Posterior vena cava (tissue), 2 donors: ENCODE measurements at places on chromosomes 4 and X.
A peak's percentile ranks its signal among the peaks of the same experiment; 100 is the strongest.

GRCh38 chr4:88382621-88383020 is 4.0 kb downstream of the HERC6 start:
- no peak for DNase-seq

DNA sequence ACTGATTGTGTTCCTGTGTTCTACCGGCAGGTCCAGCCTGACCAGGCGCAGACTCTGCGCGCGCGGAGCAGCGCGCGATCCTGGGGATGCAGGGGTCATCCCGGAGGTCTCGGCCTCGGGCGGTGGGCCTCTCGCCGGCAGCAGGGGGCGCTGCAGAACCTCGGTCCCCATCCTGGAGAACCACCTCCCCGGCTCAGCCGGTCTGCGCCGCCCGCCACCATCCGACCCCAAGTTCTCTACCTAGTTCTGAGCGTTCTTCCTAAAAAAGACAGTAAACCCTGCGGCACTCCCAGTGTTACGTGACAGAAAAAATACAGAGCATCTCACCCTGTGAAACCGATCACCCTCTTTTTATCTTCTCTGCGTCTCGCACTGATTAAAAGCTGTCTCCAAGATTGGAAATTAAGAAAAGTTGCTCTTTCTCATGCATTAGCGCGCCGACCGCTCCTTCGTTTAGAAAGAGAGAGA is 1.6 kb downstream of the TRPC3 start:
- DNase-seq: peak; percentile 89

- DNase-seq: no peak
Measured at GRCh38 chr4:119284876-119285780, 36.8 kb downstream of the FABP2 start.

DNA sequence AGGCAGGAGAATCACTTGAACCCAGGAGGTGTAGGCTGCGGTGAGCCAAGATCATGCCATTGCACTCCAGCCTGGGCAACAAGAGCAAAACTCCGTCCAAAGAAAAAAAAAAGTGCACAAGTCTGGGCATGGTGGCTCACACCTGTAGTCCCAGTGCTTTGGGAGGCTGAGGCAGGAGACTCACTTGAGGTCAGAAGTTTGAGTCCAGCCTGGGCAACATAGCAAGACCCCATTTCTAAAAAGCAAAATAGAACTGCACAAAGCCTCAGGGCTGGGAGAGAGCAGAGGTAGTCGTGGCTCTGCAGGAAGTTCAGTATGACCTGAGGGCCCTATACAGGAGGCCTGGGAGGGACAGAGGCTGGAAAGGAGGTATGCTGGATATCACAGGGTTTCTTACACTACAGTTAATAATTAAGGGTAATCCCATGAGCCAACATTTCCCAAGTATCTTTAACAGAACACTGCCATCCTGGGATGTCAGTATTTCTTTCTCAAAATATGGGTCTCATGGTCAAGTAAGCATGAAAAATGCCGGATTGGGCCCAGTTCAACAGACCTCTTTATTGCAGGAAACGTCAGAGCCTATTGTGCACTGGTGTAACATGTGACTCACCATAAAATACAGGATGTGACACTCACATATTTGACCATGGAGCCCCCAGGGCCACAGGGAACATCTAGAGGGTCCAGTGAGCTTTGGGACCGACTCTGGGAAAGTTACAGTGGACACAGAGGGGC is 37.8 kb downstream of the ACSL1 start:
- DNase-seq: no peak

GRCh38 chr4:184347251-184348239 is 126.8 kb downstream of the IRF2 start:
- no peak for DNase-seq

GRCh38 chr4:16133406-16133805 is 49.6 kb upstream of the PROM1 start:
- DNase-seq: no peak

DNA sequence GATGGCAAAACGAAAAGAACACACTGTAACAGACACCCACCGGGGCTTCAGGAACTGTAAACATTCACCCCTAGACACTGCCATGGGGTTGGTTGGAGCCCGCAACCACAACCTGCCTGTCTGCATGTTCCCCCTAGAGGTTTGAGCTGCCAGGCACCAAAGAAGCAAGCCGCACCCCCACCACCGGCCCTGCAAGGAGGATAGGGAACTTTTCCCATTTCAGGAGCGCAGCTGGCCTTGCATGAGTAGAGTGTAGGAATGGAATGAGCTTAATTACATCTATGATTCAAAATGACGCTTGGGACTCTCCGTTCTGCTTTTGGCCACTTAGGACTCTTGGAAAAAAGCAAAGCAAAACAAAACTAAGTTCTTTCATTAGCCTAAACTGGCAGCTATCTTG is 243.6 kb upstream of the CTSO start:
- DNase-seq: no peak

- no peak for DNase-seq
Measured at GRCh38 chrX:9943420-9943819, 23.7 kb upstream of the CLDN34 start.

DNA sequence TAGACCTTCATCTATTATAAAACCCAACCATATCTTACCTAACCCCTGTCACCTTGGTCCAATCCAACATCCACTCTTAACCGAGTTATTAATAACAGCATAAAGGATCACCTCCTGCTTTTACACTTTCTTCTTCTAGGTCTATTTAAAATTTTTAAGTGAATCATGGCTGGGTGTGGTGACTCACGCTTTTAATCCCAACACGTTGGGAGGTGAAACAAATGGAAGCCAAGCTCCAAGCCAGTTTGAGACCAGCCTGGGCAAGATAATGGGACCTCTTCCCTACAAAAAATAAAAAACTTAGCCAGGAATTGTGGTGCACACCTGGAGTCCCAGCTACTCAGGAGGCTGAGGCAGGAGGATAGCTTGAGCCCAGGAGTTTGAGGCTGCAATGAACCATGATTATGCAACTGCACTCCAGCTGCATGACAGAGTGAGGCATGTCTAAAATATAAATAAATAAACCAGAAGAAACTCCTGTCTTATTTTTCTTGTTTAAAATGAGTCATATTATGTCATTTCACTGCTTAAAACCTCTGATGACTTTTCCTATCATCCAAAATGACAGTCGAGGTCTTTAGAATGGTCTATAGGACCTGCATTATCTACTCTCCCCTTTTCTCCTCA is 188.4 kb downstream of the GASK1B start:
- no peak for DNase-seq

GRCh38 chr4:181846934-181847333 is 396.3 kb upstream of the TENM3 start:
- no peak for DNase-seq

DNA sequence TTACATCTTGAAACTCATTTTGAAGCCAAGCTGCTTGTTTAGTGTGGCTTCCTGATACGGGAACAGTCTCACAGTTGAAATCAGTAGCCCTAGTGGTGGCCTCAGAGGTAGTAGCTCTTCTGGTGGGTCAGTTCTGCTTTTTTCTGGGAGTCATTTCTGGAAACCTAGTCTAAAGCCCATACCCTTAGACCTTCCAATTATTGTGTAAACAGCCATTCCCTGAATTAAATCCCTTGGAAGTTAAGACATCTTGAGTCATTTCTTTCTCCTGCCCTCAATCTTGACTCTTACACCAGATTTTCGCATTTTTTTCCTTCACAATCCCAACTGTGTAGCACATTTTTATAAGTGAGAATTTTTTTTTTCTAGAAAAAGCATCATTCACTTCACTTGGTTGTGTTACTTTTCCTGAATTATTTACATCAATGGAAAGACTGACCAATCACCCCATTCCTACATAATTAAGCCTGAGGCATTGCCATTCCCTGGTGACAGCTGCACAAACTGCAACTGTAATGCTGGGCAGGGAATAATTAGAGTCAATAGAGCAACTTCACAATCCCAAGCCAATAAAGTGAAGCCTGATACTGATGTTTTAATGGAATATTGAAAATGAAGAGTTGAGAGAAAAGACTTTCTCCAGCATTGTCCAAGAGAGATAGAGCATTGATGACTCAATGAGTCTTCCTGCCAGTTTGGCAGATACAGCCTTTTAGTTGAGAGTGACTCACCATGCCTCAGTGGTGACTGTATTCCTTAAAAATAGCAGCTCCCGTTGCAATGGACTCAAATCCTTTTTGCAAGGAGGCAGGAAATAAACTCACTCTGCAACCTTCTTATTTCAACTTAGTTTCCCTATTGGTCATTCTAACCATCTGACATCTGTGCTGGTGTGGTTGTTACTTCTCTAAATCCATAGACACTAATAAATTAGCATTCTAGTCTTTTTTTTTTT is 13.0 kb upstream of the SEPSECS start:
- DNase-seq: no peak

DNA sequence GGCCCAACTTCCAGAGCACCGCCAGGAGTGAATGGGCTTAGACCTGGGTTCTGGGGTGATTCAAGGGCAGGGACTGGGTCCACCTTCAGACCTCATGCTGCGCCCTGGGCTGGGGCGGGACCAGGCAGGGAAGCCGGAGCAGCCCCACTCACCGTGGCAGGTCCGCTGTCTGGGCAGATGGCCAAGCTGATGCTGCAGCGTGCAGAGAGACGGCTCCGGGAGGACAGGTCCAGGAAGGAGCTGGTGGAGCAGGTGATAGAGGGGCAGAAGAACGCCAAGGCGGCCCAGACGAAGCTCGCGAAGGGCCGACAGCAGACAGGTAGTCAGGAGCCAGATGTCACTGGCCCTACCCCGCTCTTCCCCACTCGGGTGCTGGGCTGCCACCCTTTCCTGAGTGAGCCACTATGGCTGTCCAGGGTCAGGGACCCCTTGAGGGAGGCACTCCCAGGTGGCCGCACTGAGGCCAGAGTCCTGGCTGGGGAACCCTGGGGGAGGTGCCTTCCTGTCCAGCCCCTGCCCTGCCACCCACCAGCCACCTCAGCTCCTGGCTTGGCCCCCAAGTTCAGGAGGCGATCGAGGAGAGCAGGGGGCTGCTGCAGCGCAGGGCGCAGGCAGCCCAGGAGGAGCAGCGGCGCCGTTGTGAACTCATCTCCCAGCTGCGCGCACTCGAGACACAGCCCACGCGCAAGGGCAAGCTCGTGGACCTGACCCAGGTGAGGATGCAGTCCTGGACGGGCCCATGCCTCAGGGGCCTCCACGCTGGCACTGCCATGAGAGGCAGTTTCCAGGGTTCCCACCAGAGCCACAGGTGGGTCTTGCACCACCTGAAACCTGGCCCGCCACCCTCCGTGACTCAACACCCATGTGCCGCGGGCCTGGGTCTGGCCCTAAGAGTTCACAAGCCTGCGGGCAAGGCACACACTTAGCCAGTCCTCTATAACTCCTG is 10.1 kb upstream of the RNF4 start:
- DNase-seq: peak; percentile 69

DNA sequence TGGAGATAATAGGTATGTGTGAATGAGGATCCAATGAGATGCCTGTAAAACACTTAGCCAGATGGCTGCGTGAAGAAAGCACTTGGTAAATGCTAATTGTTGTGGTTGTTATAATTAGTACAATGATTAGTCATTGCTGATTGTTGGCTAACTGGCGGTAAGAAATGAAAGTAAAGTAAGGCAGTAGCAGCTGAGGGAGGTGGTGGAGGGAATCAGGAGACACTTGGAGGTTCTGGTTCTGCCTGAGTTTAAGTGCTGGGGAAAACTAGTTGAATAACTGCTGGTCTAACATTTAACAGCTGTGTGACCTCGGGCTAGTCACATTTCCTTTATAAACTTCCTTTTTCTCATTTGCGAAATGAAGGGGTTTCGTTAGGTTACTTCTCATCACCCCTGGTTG is 30.9 kb downstream of the CD38 start:
- DNase-seq: no peak

DNA sequence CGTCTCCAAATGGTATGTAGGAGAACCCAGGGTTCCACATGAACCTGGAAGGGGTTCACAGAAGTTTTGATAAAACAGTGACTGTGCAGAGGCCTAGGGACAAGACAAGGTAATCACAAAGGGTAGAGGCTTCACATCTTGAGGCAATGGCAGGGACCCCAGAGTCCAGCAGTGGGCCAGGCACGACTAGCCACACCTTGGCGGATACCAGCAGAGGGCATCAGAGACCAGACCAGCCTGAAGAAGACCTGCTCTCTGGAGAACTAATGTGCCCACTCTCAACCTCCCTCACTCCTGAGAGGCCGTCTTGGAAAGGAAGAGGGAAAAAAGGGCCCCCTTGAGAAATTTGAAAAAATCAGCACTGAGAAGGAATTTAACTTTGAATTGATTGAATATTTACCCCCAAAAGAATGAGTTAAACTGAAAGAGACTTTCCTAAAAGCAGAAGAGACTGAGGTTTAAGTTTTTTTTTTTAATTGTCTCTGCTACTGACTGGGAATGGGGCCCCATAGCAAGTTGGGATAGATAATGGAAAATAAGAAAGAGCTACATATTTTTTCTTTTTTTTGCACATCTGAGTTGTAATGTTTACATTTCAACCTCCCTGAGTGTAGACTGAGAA is 243.8 kb upstream of the JADE1 start:
- DNase-seq: no peak

DNA sequence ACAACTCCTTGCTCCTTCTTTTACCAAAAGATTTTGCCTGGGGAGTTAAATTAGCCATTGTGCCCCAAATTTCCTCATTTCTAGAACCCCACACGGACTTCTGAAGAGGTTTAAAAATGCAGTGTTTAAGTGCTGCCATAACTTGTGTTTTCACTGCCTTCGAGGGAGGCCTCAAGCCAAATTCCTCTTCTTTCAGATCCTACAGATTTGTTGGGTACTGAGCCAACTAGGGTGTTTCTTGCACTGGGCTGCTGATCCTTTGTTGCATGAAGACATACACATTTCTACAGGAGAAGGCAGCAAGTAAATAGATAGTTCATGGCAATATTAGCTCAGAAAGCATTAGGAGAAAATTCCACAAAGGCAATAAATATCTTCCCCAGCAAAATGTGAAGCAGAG is 43.8 kb downstream of the GLRA2 start:
- no peak for DNase-seq

GRCh38 chr4:151429957-151430570 is 21.1 kb downstream of the FHIP1A start:
- no peak for DNase-seq

- DNase-seq: no peak
Measured at GRCh38 chrX:10514891-10515290, 105.5 kb downstream of the MID1 start.

GRCh38 chr4:21347142-21347541 is 601.4 kb downstream of the KCNIP4 start:
- DNase-seq: no peak

GRCh38 chrX:46168254-46168653 is 377.0 kb downstream of the ZNF674 start:
- no peak for DNase-seq
